Activated T-cell treated with anti-CD3 and anti-CD28 coated beads, Interleukin-2, amount 50 U/mL, for 1 hour (primary cell): ENCODE measurements at places on chromosomes 16 and 17.
A peak's percentile ranks its signal among the peaks of the same experiment; 100 is the strongest.

DNA sequence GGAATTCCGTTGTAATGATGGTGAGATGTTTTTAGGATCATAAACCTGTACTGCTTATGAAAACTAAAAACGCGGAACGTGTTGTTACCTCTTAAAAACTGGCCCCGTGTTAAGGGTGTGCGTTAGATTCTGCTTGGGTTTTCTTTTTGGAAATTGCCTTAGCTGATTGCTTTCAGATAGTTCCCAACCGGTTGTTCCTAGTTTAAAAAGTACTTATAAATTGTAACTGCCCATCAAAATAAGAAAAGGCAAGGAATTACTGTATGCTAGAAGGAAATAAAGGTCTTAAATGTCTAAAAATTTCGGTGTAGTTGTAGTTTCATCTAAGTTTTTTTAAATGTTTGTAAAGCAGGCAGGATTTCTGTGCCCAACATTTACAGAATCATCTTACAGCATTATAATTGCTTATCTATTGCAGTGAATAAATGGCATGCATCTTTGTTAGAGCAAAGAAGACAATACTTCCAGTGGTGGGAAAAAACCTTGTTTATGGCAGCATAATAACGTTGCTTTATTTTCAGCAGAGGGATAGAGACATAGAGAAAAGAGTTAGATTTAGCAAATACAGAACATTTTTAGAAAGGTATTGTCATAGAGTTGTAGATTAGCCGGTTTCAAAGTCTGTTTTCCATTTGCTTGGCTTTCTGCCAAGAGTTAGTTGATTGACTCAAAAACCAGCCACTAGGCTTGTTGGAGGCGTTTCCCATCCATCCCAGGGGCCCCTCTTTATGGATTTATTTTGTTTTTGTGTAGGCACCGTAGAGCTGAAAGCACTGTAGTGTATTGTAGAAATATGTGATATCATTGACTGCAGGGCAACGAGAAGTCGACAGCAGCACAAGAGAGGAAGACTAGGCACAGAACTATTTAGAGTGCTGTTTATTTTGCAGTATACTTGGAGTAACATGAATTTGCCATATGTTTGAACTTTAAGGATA, 1.7 kb downstream of the PPM1D start:
- DNase-seq = peak; percentile 28

DNA sequence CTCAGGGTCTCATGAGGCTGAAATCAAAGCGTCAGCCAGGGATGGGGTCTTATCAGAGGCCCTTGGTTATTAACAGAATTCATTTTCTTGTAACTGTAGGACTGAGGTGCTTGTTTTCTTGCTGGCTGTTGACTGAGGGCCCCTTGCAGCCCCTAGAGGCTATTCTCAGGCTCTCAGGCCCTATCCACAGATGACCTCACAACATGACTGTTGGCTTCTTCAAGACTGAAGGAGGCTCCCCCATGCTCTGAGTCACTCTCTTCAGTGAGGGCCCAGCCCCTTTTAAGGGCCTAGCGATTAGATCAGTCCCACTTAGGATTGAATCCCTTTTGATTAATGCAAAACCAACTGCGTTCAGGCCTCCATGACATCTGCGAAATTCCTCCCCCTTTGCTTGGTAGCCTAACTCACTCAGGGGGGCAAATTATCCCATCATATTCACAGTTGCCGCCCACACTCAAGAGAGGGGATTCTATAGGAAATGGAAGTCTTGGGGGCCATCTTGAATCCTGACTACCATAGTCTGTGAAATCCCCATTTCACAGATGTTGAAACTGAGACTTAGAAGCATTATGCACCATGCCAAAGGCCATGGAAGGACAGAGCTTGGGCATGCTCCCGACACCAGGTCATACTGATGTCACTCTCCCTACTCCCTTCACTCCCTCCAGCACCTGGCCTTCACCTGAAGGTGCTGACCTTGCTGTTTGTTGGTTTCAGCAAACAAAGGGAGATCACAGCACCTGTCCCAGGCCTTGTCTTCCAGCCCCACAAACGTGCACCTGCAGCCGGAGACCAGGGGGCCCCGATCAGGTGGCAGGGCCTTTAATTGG, 592.3 kb downstream of the MAF start:
- no peak for DNase-seq

- no peak for DNase-seq
Measured at GRCh38 chr17:82898976-82899514, 59.2 kb upstream of the ZNF750 start.

DNA sequence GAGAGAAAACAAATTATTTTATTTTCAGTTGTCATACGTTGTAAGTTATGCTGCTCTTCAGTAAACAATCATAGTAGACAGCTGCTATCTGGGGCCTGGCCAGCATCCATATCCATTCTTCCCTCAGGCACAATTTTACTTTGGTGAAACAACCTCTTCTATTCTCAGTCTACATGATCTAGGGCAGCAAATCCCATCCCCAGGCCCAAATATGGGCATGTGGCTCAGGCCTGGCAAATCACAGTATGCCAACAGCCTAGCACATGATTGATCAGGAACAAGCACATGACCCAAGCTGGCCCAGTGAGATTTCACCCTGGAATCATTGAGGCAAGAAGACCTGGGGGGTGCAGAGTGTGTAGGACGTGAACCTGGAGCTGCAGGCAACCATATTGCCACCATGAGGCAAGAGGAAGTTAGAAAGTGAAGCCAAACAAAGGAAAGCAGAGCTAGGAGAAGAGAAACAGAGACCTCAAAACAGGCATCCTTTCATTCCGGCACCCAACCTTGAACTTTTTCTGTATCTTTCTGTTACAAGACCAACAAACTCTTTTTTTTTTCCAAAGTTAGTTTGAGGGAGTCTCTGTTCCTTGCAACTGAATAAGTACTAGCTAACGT, 10.3 kb upstream of the ABCC12 start:
- no peak for DNase-seq

DNA sequence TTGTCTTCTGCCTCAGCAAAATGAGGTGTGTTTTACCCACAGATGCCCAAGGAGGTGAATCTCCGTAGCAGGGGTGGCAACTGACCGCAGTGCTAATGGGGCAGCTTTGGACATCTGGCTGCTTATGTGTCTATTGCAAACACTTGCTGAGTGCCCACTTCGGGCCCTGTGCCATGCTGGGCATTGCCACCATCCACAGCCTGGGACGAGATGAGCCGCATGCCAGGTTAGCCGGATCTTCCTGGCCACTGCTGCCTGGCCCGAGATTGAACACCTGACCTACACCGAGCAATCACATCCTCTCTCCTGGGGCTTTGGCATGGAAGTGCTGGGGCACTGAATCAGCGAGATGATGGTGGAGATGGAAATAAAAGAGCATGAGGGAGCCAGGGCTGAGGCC, 238.7 kb downstream of the GSG1L start:
- no peak for DNase-seq

DNA sequence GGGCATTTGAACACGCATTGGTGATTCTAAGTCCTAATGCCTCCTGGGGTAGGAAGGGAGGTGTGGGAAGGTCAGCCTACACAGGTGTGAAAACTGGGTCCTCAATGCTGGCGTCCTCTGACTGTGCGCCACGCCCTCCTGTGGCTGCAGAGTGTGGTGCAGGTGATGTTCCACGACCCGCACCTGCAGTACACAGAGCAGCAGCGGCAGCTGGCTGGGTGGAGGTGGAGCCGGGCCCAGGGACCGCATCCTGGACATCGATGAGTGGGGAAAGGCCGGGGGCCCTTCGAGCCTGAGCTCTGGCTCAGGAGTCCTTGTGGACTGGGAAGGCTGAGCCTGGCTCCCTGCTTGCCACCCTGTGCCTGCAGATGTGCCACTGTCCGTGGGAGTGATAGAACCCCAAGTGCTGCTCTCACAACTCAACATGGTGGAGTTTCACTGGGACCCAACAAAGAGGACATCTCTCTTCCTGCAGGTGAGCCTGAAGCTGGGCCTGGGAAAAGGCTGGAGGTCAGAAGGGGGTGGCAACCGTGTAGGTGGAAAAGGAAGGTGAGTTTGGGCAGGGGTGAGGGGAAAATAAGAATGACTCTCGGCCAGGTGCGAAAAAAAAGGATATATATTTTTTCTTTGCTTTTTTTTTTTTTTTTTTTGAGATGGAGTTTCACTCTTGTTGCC, 14.0 kb upstream of the STAC2 start:
- DNase-seq = peak; percentile 78

DNA sequence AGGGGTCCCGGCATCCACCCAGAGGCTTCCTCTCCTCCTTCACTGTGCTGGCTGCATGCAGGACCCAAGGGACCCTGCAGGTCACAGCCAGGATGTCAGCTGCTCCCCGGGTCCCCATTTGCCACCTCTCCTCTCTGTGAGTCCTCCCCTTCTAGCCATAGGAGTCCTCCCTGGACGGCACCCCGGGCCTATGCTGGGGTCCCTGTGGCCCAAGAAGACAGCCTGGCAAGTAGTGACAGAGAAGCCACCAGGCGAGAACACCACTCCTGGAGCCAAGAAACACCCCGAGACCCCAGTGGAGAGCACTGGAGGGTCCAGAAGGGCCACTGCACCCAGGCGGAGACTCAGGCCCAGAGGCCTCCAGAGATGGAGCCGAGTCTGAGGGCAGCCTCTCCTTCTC, 44.1 kb downstream of the LMF1 start:
- no peak for DNase-seq

GRCh38 chr17:32627239-32627996, 140.6 kb downstream of the CDK5R1 start:
- DNase-seq = no peak

DNA sequence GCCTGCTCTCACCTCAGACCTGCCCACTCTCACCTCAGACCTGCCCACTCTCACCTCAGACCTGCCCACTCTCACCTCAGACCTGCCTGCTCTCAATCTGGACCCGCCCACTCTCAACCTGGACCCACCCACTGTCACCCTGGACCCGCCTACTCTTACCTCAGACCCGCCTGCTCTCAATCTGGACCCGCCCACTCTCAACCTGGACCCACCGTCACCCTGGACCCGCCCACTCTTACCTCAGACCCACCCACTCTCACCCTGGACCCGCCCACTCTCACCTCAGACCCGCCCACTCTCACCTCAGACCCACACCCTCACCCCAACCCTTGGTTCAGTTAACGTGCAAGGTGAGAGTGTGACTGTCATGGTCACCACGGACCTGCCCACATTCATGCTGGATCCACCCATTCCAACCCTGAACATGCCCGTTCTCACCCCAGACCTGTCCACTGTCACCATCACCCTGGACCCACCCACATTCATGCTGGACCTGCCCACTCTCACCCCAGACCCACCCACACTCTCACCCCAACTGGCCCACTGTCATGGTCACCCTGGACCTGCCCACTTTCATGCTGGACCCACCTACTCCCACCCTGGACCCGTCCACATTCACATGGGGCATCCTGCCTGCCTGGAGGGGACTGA, 31.2 kb upstream of the ENPP7 start:
- DNase-seq = no peak

- no peak for DNase-seq
Measured at GRCh38 chr17:47708312-47708863, 14.4 kb downstream of the TBKBP1 start.

DNA sequence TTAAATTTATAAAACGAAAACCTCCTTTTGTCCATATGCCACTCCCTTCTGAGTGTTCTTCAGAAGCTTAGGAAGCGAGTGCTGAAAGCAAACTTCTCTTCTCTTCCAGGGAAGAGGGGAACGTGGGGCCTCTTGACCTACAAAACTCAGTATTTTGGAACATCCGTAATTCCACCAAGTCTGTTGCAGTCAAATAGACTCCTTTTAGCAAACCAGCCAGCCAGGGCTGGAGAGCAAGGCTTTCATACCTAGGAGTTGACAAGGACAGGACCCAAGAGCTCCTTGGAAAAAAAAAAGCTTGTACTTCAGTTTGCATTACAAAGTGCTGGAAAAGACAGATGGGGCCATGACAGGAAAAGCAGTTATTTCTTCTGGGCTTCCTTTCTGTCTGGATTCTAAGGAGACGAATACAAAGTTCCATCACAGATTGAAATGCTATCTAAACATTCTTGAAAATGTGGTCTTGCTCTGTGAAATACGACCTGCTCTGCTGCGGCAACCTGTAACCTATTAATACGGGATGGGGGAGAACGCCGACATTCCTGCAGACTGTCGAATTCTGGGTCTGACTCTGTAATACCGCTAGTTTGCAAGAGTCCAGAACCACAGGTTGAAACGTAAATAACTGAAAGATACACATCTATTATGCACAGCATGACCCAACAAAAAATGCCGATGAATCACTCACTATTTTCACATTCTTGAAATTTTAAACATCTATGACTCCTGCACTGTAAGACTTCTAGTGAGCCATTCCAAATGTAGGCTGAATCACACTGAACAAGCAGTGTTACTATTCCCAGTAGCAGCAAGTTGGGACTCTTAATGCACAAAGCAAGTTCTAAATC, 20.6 kb downstream of the VPS53 start:
- DNase-seq = no peak

DNA sequence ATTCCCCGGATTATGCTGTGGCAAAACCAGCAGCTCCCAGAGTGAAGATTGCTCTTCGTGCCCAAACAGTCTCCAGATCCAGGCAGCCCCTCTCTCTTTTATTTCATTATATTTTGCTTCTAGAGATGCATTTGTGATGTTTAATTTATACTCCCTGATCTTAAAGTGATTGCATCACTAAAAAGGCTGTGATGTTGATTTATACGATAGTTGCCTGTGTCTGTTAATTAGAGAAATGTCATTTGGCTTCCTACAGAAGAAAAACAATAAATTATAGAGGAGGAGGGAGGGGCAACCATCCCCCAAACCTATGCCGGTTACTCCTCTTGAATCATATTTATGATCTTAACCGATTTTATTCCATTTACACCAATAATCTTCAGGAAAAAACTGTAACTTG, 615.3 kb downstream of the TOX3 start:
- DNase-seq = no peak

- DNase-seq = no peak
Measured at GRCh38 chr17:67493812-67494211, 116.7 kb downstream of the PITPNC1 start.

- no peak for DNase-seq
Measured at GRCh38 chr17:45756266-45756991, 27.7 kb upstream of the CRHR1 start.

DNA sequence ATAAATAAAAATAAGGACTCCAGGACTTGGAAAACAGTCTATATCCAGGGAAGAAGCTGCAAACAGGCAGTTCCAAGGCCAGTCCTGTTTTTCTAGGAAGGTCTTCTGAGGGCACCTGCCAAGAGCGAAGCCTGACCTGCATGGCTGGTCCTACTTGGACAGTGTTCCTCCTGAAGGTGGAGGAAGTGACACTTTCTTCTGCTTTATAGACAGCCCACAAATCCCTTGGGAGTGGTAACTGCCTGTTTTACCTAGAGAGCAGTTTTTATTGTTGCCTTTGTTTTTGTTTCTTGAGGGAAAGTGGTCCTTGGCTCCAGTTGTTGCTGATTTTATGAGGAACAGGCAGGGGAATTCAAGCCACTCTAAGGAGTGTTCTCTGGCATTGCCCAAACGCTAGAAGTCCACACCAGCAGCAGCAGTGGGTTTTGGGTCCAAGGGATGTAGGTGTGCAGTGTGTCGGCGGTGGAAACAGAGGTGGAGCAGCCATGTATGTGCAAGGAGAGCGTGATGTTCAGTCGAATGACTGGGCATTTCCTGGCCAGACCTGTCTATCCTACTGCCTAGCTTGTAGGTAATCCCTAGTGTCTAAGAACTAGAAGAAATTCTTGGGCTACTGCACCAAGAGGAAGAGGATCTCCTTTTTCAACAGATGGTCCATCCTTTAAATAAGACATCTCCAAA, 35.3 kb downstream of the LDHD start:
- DNase-seq = no peak
